ENCODE measurements at places on chromosomes 11 and 22. TPM values are rescaled to one million over a fixed set of nuclear protein-coding genes. Genes with fewer than 3 reads are reported as not detected.

DNA sequence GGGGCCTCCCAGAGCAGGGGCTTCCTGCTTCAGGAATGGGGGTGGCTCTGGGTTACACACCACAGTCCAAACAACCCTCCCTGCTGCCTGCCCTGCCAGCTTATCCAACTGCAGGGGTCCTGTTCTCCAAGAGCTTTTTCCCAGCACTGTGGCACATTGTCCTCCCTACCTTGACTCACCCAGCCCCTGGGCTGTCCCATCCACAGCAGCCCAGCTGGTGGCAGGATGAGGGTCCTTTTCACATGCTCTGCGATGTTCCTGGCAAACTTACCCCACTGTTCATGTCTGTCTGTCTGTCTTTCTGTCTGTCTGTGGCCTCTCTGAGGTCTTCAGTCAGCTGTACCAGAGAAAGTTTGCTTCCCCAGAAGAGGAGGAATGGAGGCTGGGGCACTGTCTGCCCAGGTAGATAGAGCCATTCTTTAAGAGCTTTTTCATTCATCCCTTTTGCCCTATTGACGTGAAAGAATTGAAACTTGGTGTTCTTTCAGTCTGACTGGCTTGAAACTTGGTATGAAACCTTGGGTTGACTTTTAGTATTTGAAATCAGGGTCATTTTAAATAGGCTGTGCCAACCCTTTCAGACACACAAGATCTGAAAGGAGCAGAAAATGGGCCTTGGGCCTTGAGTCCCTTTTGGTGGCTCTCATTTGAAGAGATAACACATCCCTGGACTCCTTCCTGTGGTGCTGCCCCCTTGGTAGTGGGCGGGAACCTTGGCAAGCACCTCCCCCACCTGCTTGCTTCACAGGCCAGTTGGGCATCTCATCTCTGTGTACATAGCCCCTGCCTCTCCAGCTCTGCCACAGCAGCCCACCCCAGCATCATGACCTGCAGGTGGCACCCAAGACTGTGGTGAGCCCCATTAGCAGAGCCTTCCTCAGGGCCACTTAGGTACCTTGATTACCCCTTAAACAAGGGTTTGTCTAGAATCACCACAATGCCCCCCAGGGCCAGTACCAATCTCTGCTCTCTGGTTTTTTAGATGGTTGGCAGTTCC, 74.6 kb upstream of the SUSD2 start:
- peaks cover 35% of the 10 kb centered on the region for H3K36me3 ChIP-seq
- H3K4me1 ChIP-seq: peaks cover 42% of the 10 kb centered on the region
- peak overlapping the region; percentile 78 for H3K27ac ChIP-seq
- peak overlapping the region; percentile 34 for H3K4me3 ChIP-seq
- H3K27me3 ChIP-seq: no peaks in the 10 kb centered on the region

DNA sequence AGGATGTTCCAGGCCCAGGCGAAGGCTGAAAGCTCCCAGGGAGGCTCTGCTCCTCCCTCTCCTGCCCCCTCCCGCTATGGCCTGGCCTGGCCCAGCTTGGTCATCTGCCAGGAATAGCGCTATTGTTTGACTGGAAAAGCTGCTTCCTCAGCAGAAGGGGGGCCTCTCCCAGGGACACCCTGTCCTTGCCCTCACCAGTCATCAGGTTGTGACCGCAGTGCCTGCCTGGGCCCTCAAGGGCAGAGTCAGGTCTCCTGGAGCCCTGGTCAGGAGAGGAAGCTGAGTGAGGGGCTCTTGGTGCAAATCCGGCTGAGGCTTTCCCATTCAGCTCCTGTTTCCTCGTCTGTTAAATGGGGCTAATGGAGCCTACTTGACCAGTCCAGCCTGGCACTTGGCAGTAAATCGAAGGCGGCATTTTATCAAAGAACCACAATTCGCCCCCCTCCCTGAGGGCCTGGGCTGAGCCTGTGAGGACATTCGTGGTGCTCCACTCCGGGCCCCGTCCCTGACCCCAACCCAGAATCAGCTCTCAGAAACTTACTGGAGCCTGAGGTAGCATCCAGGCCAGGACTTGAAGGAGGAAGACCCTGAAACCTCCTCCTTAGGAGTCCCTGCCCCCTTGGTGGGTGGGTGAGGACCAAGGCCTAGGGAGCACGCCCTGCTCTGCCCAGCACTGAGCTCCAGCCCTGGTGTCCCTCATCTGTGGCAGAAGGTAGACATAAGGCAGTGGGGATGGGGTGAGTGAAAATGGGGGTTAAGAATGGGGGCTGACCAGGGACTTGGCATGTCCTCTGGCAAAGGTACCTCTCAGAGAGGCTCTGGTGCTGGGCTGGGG, 2.0 kb upstream of the CASTOR1 start:
- peaks cover 10% of the 10 kb centered on the region for H3K36me3 ChIP-seq
- DNase-seq: no peak
- peak overlapping the region; percentile 81 for H3K27ac ChIP-seq
- H3K4me1 ChIP-seq: peaks cover 45% of the 10 kb centered on the region
- H3K27me3 ChIP-seq: no peaks in the 10 kb centered on the region

DNA sequence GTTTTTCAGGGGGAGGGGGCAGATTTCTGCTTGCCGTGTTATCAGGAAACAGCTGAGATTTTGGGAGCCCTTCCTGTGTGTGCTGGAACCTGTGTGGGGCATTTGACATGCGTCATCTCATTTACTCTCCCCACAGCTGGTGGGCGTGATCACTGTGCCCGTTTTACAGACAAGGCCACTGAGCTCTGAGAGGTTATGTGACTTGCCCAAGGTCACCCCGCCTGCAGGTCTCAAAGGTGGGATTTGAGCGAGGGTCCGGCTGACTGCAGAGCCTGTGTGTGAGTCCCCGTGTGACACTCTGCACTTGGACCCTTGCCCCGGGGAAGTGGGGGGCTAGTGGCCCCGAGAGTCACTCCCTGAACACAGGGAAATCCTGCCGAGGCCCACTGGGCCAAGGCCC, 48.5 kb upstream of the GCAT start:
- peaks cover 14% of the 10 kb centered on the region for H3K36me3 ChIP-seq
- no peak overlapping the region for H3K4me3 ChIP-seq
- H3K27me3 ChIP-seq: no peaks in the 10 kb centered on the region
- peaks cover 5% of the 10 kb centered on the region for H3K4me1 ChIP-seq
- no peak for DNase-seq

DNA sequence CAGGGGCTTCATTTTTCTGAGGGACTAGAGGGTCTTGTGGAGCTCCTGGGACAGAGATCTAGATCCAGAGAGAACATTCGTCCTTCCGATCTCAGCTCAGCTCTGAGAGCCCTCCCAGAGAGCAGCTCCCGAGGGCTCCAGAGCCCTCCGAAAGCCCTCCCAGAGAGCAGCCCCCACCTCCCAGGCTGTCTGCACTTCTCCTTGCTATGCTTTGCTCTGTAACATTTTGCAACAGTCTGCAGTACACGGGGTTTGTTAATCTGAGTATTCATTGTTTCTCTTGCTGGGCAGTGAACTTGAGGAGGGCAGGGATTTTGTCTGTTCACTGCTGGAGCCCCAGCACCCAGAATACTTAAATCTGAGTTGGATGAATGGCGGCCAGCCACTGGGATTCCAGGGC, 2.6 kb downstream of the GGA1 start:
- H3K27me3 ChIP-seq: no peaks in the 10 kb centered on the region
- H3K27ac ChIP-seq: no peak overlapping the region
- no peak for DNase-seq
- H3K4me3 ChIP-seq: no peak overlapping the region

The OR51I1 gene
- not detected for total RNA-seq

GRCh38 chr11:9619004-9619403, 44.9 kb upstream of the SWAP70 start:
- H3K27ac ChIP-seq: peak overlapping the region; percentile 32
- H3K4me3 ChIP-seq: no peak overlapping the region
- DNase-seq: no peak
- H3K4me1 ChIP-seq: peaks cover 19% of the 10 kb centered on the region
- peaks cover 5% of the 10 kb centered on the region for H3K27me3 ChIP-seq
- peaks cover 3% of the 10 kb centered on the region for H3K36me3 ChIP-seq

The CHRDL2 gene
- not detected for total RNA-seq

The MRGPRF gene
- total RNA-seq: not detected

- no peak overlapping the region for H3K4me3 ChIP-seq
- no peaks in the 10 kb centered on the region for H3K4me1 ChIP-seq
- H3K36me3 ChIP-seq: no peaks in the 10 kb centered on the region
- H3K27me3 ChIP-seq: peaks cover 6% of the 10 kb centered on the region
Observed at GRCh38 chr11:70456921-70457532, 58.7 kb downstream of the CTTN start.

The ZDHHC24 gene
- total RNA-seq: 15.6 TPM

DNA sequence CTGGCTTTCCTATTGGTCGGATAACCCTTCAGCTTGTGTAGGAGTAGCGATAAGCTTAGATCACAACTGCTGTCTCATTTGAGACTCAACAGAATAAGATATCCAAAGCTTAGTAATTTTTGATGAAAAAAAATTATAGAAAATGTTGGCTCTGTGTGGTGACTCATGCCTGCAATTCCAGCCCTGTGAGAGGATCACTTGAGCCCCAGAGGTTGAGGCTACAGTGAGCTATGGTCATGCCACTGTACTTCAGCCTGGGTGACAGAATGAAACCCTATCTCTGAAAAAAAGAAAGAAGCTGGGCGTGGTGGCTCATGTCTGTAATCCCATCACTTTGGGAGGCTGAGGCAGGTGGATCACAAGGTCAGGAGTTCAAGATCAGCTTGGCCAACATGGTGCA, 55.6 kb upstream of the RRM1 start:
- DNase-seq: no peak
- peaks cover 7% of the 10 kb centered on the region for H3K4me1 ChIP-seq
- H3K36me3 ChIP-seq: peaks cover 21% of the 10 kb centered on the region
- no peak overlapping the region for H3K4me3 ChIP-seq
- H3K27ac ChIP-seq: no peak overlapping the region

DNA sequence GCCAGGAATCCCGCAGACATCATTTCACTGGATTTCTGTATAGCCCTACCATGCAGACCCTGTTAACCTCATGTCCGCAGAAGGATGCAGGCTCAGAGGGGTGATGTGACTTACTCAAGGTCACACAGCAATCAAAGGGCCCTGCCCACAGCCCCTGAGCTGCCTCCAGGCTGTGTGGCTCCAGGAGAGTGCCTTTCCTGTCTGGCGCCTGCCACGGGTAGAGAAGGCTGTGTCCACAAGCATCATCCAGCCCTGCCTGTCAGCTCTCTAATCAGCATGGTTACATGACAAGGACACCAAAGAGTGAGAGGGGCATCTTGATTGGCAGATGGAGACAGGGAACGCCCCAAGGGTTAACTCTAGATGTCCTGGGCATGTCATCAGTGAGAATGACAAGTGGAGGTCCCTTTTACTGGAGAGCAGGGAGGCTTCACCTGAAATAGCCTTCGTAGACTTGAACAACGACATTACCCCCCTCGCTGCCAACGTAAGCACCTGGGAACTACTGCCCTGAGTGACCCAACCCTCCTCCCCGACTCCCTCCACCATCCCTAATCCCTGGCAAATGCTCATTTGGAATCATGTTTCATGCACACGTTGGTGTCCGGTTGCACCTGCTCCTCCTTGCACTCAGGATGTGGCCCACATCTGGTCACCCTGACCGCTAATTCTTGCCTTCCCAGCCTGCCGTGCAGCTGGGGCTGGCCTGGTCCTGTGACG, 6.9 kb downstream of the FGF19 start:
- no peaks in the 10 kb centered on the region for H3K4me1 ChIP-seq
- no peak for DNase-seq
- H3K27me3 ChIP-seq: peaks cover 18% of the 10 kb centered on the region
- no peak overlapping the region for H3K27ac ChIP-seq
- H3K36me3 ChIP-seq: no peaks in the 10 kb centered on the region
- H3K4me3 ChIP-seq: no peak overlapping the region

DNA sequence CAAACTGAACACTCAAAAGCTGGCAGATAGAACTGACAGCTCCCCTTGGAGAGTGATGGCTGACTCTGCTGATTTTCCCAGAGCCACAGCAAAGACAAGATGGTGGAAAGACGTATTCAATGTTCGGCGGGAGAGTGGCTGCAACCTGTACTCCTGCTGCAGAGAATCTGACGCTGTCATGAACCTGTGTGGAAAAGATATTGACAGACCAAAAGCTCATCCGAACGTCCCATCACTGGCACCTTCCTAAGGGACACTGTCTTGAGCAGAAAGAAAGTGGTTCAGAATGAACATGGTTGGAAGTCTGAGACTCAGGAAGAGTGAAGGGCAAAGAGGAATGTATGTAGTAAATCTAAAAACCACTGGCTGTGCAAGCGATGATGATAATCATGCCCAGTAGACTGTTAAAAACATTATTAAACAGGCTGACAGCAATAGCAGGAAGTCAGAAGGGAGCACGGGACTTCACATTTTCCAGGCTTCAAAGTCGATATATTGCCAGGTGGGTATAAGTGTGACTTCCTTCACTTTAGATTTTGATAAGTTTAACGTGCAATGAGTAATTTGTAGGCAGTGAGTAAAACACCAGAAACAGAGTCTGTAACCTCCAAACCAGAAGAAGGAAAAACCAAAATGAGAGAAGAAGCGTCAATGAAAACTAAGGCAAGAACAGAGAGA, 6.2 kb upstream of the IL17REL start:
- peak overlapping the region; percentile 21 for H3K4me3 ChIP-seq
- peaks cover 2% of the 10 kb centered on the region for H3K36me3 ChIP-seq
- H3K27me3 ChIP-seq: peaks cover 2% of the 10 kb centered on the region
- peak overlapping the region; percentile 85 for H3K27ac ChIP-seq

GRCh38 chr22:36783743-36784142, 7.8 kb upstream of the IFT27 start:
- H3K4me3 ChIP-seq: no peak overlapping the region
- H3K4me1 ChIP-seq: peaks cover 20% of the 10 kb centered on the region
- H3K27ac ChIP-seq: no peak overlapping the region
- H3K36me3 ChIP-seq: no peaks in the 10 kb centered on the region
- DNase-seq: no peak

The FGF19 gene
- total RNA-seq: not detected

GRCh38 chr11:101738452-101738851, 154.6 kb upstream of the TRPC6 start:
- no peaks in the 10 kb centered on the region for H3K27me3 ChIP-seq
- DNase-seq: no peak
- no peak overlapping the region for H3K4me3 ChIP-seq
- no peaks in the 10 kb centered on the region for H3K36me3 ChIP-seq
- H3K4me1 ChIP-seq: no peaks in the 10 kb centered on the region
- no peak overlapping the region for H3K27ac ChIP-seq

- H3K36me3 ChIP-seq: no peaks in the 10 kb centered on the region
- DNase-seq: no peak
- H3K4me1 ChIP-seq: peaks cover 5% of the 10 kb centered on the region
- H3K27ac ChIP-seq: no peak overlapping the region
- H3K27me3 ChIP-seq: peaks cover 3% of the 10 kb centered on the region
- H3K4me3 ChIP-seq: no peak overlapping the region
Observed at GRCh38 chr11:70192666-70193410, 10.3 kb upstream of the FADD start.

The DDIAS gene
- 28.7 TPM for total RNA-seq
